ENCODE measurements at places on chromosomes 4 and X.

- DNase-seq: no peak
Measured at GRCh38 chrX:49242545-49243066, 7.3 kb downstream of the CCDC22 start.

DNA sequence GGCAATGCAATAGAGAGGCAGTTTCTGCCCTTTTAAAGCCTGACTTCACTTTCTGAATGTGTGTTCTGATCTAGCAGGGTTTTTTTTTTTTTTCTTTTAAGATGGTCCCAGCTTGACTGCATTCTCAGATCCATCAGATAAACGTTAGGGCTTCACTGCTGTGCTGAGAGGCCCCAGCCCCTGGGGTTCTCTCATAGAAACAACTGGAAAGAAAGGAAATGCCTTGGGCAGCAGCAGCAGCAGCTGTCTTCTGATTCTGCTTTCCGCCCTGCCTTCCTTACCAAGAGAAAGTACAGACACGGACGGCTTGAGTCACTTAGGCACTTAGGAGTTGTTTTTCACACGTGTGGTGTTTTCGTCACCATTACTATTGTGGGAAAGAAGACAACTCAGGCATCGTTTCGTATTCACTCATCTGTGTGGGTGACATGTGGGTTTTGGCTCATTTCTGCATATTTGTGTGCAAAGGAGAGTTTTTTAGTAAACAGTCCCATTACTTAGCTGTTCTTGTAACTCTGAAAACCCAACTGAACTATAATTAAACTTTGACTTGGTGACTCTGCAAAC, 172.0 kb downstream of the PTTG2 start:
- no peak for DNase-seq

DNA sequence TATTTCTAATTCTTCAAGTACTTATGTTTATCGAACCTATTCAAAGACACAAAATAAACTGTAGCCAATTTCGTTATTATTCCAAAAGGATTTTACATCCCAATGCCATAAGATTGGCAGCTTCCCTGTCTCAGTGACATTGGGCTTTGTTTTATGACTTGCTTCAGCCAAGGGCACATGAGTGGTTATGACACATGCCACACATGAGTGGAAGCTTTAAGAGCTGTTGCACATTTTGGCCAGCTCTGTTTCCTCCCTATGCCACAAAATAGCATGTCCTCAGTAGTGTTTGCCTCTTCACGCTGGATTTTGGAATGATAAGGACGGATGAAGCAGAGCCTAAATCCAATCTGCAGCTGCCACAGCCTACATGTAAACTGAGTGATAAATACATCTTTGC, 21.9 kb downstream of the SEC24D start:
- no peak for DNase-seq

GRCh38 chr4:80263541-80264351, 2.7 kb upstream of the FGF5 start:
- DNase-seq: no peak

DNA sequence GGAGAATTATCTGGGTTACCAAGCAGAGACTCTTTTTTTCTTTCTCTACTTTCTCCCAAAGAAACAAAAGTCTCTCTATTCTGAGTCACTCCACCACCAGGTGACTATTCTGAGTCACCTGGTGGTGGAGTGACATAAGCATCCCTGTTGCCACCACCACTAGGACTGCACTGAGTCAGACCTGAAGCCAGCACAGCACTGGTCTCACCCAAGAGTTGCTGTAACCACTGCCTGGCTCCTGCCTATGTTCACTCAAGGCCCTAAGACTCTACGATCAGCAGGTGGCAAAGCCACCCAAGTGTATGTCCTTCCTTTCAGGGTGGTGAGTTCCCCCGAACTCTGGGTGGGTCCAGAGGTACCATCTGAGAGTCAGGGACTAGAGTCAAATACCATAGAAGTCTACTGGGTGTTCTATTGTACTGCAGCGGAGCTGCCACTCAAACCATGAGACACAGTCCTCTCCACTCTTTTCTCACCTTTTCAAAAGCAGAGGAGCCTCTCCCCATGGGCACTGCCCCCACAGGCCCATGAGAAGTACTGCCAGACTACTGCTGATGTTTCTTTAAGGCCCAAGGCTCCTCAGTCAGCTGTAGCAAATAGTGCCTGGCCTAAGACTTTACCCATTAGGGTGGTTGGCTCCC, 209.6 kb upstream of the IRS4 start:
- no peak for DNase-seq

DNA sequence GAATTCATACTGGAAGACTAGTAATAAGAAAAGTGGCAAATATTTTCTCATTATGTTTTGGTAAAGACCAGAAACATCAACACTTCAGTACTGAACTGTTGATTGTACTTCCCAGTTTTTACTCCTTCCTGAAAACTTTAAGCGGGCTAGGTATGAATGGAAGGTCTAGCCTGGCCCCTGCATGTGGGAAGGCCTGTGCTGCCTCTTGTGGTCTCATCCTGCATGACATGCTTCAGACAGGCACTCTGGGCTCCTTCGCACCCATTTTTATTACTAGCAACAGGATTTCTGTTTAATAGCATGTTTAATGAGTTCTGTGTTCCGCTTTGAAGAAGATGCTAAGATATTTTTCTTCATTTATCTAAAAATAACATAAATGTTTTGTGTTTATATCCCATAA, 279.1 kb downstream of the ANK2 start:
- no peak for DNase-seq

DNA sequence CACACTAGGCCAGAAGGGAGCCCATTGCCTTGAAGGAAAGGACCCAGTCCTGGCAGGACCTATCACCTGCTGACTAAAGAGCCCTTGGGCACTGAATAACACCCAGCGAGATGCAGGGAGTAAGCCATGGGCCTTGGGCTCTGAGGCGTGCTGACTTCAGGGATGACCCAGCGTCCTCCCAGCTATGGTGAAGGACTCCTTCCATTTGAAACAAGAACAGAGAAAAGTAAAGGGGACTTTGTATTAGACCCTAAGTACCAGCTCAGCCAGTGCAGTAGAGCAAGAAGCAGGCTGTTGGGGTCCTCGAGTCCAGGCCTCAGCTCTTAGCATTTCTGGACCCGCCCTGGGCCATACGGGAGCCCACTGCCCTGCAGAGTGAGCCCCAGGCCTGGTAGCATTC, 5.1 kb downstream of the ETDA start:
- DNase-seq: no peak

GRCh38 chr4:17367201-17367600, 144.7 kb downstream of the QDPR start:
- no peak for DNase-seq

DNA sequence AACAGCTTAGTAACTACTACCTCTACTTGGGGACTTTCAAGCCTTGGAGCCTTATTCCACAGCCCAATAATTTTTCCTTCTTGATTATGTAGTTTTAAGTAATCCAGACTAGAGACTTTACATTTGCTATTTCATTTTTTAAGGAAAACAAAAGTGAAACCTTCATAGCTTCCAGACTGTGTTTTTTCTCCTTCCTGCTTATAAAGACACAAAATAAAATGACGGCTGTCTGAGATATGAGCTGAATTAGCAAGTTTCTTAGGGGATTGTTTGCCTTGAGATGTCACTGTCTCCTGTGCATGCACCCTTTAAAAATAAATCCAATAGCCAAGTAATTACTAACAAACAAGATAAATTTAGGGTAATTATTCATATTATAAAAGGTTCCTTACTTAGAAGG, 78.8 kb upstream of the PACRGL start:
- no peak for DNase-seq

DNA sequence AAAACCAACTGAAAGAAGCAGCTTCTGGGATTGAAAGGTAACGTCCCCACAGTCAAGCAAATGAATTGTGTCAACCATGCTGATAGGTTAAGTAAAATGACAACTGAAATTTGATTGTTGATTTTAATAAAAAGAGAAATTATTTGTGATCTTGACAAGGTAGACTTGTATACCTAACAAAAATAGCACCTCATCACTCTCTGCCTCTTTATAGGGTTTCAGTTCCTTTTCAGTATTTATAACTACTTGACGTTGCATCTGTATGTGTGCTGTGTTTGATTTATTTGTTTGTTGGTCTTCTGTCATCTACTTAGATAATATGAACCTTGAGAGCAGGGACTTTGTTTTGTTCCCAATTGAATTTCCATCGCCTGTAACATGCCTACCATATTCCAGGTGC, 7.9 kb upstream of the PPP3CA start:
- no peak for DNase-seq

DNA sequence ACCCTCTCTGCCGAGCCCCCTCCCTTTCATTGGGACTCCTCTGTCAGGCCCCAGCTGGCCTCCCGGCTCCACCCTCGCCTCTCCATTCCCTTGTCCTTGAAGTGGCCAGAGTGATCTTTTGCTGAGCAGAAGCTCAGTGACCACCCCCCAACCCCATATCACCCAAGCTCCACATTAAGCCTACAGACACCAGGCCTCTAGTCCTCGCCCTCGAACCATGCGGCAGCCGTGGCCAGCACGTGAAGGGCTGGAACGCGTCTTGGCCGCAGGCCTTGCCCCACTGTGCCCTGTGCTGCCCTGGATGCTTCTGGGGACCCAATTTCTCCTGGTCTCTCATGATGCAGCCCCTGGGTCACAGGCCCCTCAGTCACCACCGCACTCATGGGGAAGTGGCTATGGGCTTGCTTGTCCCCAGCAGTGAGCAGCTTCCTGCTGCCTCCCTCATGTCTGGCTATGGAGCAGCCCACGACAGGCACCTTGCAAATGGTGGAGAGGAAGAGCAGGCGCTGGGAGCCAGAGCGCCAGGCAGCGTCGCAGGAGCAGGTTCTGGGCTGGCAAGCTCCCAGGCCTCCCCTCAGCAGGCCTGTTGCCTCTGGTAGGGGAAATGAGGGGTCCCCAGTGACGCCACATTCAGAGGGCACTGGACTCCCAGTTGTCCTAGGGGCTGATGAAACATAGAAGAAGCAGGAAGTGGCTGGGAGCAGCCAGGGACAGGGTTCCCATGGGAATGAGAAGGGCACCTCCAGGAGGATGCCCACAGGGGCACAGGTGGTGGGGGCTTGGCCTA, 757 bp upstream of the SRPK3 start:
- no peak for DNase-seq

- no peak for DNase-seq
Measured at GRCh38 chr4:22237846-22238494, 277.9 kb downstream of the ADGRA3 start.

- DNase-seq: no peak
Measured at GRCh38 chr4:144104509-144105130, 35.9 kb downstream of the GYPA start.

DNA sequence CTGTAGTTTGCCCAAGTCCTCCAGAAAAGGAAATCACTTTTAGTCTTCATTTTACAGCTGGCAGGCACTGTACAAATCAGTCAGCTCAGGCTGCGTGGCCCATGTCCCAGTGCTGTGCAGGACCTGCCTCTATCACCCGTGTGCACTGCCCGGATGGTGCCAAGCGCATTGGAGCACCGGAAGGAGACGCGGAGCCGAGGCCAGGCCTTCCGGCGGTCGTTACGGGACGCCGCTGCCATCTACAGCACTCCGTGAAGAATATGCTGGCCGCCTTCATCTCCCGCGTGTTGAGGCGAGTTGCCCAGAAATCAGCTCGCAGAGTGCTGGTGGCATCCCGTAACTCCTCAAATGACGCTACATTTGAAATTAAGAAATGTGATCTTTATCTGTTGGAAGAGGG, at the start of gene PDHA2:
Gene PDHA2 (plus strand): TSS at position 203 of the 400 bp plus-strand sequence. CDS start 58 bp downstream, at position 261.
- no peak for DNase-seq

- no peak for DNase-seq
Measured at GRCh38 chrX:11683057-11683456, 17.3 kb upstream of the ARHGAP6 start.

DNA sequence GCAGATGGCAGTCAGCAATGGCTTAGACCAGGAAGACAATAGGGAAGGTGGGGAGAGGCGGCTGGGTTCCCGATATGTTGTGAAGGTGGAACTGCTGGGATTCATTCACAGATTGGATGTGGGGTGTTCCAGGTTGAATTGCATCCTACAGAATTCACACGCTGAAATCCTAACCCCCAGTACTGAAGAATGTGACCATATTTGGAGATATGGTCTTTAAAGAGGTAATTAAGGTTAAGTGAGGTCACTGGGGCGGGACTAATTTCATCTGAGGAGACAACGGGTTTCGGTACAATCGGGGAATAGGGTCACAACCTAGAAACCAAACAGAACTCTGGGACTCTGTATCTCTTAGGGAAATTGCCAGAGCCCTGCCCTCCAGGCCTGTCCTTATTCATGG, 5.3 kb upstream of the CHRNA9 start:
- DNase-seq: no peak

GRCh38 chr4:149095001-149095400, 652.8 kb upstream of the NR3C2 start:
- DNase-seq: no peak

- no peak for DNase-seq
Measured at GRCh38 chr4:144480068-144480467, 165.9 kb upstream of the HHIP start.

GRCh38 chr4:125994430-125994829, 679.7 kb downstream of the FAT4 start:
- no peak for DNase-seq

DNA sequence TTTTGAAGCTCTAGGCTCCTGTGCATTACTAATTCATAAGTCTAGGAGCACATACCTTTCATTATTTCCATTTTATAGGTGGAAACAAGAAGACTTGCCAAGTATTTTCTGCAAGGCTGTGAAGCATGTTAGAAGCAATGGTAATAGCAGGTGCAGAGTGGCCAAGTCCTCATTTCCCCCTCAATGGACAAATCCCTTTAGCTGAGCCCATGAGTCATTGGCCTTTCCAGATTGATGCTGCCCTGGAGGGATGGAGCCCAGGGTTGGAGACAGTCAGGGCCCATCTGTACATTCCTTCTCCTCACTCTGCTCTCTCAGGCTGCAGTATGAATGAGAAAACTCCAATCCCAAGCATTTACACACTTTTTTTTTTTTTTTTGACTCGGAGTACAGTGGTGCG, 6.6 kb downstream of the MGST2 start:
- DNase-seq: no peak

- DNase-seq: no peak
Measured at GRCh38 chr4:10084651-10085358, 31.8 kb downstream of the WDR1 start.

DNA sequence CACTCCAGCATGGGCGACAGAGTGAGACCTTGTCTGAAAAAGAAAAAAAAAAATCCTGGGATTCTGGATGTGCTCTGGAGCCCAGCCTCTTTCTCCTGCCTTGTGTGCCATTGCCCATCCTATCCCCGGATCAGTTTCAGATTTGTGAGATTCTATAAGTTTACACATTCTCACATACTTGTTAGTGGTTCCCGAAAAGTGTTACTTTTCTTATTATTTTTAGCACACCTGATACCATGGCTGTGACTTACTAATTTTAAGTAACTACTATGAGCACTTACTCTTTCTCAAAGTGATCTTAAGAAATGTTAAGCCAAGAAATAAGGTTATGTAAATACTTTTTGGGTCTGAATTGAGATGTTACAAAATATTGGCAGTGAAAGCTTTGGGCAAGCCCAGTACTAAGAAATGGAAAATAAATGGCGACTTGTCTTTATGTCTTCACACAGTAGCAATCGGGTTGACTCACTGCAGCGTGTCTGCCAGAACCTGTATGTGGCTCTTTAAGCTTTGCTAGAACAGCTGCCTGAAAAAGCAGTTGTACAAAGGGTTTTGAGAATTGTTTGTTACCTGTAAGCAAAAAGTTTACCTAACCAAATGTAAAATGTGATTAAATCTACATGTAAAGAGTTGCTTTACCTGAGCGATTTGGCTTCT, 118.7 kb downstream of the KLHL8 start:
- DNase-seq: no peak
